ENCODE measurements at places on chromosomes 16 and 17. TPM values are rescaled to one million over a fixed set of nuclear protein-coding genes. Genes with fewer than 3 reads are reported as not detected.

The PNMT gene
- not detected for total RNA-seq

The ZNF23 gene
- total RNA-seq = 5.3 TPM

The SLFN12 gene
- 61.0 TPM for total RNA-seq

The DOC2A gene
- total RNA-seq = 0.22 TPM

The CTRB1 gene
- not detected for total RNA-seq

The CWC25 gene
- total RNA-seq = 15.2 TPM

The CLUH gene
- total RNA-seq = 78.3 TPM

The VMO1 gene
- total RNA-seq = 0.93 TPM

The CD300H gene
- not detected for total RNA-seq

The PRSS36 gene
- 0.14 TPM for total RNA-seq

The KRT28 gene
- not detected for total RNA-seq

The MYH11 gene
- total RNA-seq = not detected

The ADAM11 gene
- total RNA-seq = 0.13 TPM

The CMTM1 gene
- total RNA-seq = 3.3 TPM

The MT3 gene
- not detected for total RNA-seq

The KRT10 gene
- total RNA-seq = 10.2 TPM

The HS3ST6 gene
- not detected for total RNA-seq

The IRX6 gene
- total RNA-seq = not detected

The PRKCB gene
- 0.14 TPM for total RNA-seq

The KRTAP4-1 gene
- not detected for total RNA-seq

The MAP2K6 gene
- total RNA-seq = 4.4 TPM
